ENCODE measurements at places on chromosomes 4 and X.

DNA sequence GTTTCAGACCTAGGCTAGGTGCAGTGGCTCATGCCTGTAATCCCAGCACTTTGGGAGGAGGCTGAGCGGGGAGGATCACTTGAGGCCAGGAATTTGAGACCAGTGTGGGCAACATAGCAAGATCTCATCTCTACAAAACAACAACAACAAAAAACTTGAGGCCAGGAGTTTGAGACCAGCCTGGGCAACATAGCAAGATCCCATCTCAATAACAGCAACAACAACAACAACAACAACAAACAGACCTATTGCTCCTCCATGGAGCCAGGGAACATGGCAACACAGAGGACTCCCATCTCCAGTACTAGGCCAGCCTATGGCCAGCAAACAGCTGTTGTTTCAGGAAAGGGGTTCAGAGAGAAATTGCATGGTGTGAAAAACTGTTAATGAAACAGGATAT is 43.4 kb downstream of the SLC16A2 start:
- DNase-seq, result no peak

DNA sequence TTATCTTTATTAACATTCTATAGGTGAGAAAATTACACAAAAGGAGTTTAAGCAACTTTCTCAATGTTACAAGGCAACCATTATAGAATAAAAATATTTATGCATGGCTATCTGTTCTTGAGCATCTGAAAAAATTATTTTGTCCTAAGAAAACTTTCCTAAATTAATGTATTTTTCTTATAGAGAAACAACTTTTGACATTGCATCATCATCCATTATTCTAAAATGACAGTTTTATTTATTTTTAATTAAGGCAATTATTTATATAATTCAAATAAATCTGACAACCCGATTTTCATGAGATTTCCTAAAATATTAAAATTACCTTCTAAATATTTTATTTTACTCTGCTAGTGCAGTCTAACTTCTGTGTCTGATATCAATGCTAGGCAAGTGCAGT is 4.8 kb downstream of the BTC start:
- DNase-seq, result no peak

DNA sequence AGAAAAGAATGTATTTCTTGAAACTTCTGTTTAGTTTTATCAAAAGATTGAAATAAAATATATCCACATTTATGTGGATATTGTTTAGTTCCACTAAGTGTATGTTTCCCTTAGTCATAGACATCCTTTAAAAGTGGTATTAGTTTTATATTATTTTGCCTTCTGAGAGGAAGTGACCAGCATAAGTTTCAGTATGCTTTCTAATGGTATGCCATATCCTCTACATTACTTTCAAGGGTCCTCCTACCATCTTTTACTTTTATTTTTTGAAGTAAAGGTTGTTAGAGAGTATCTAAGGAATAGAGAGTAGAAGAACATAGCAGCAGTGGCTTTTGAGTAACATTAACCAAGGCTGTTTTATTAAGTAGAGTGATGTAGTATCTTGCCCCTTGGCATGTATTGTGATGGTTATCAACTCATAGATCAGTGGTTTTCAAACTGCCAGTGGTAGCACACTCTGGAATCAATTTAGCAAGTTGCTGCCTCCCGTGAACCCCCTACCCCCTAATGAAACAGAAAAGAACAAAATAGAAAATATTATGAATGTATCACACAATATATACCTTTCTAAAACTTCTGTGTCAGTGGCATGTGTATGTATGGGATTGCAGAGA is 44.8 kb downstream of the RBPJ start:
- no peak for DNase-seq

GRCh38 chrX:47587906-47588735 is 5.9 kb downstream of the TIMP1 start:
- no peak for DNase-seq

DNA sequence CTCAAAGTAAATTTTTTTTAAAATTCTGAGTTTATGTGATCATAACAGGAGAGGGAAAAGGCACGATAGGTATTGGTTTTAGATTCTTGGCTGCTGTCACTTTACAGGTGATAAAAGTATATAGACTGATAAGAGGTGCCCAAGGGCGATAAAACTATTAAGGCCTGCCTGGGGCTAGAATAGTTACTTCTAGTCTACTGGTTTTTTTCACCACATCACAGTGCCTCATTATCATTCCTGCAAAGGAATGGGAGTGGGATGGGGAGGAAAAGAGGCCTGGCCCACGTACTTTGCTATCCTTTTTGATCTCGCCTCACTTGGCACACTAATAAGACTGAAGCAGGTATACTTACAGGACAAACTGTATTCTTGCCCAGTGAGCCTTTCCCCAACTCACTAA is 46.6 kb downstream of the CXorf58 start:
- no peak for DNase-seq

DNA sequence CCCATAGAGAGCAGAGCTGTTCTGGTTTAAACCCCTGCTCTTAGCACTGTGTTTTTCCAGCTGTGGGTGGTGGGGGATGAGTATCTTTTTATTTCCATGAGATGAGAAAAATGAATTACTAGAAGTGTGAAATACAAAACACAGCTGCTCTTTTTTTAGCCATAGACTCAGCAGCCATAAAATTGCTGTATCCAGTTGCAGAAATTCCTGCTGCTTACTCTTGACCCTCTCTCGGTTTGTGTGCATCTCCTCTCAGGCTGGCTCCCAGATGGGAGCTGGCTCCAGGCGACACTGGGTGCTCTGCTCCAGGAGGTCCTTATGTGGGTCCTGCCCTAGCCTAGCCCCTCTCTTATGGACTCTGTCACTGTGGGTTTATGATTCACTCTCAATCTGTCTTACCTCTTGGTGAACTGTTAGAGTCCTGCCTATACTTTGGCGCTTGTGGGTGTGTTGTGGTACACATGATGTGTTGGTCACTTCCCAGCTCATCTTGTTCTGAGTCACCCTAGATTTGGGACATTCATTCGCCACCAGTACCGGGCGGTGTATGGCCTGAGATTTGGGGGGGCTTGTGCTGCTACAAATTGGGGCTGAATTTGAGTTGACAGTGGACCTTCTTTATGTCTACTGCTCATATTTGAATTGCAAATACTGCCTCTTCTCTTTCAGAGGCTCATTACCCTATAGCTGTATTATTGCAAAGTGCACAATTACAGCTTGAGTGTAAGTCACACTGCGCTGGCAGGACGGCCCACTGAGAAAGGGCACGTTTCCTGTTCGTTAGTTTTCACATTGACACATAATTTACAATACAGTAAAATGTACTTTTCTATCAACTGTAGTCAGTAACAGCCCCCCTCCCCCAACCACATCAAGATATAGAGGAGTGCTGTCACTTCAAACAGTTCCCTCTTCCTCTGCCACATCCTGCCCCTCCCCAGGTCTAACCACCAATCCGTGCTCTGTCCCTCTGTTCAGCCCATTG is 46.9 kb upstream of the MSANTD1 start:
- peak; percentile 32 for DNase-seq
